WTC11 (cell line): ENCODE measurements at places on chromosomes 6 and 20. TPM values are rescaled to one million over a fixed set of nuclear protein-coding genes. Genes with fewer than 3 reads are reported as not detected.

Gene GSTA4
- total RNA-seq = 12.6 to 24.6 TPM (median 23.1 TPM) in 3 replicates

Gene CLDN20
- total RNA-seq = not detected in 3 replicates

GRCh38 chr20:58086763-58087561, 141.5 kb downstream of the ANKRD60 start:
- DNase-seq = peak; percentile 72

DNA sequence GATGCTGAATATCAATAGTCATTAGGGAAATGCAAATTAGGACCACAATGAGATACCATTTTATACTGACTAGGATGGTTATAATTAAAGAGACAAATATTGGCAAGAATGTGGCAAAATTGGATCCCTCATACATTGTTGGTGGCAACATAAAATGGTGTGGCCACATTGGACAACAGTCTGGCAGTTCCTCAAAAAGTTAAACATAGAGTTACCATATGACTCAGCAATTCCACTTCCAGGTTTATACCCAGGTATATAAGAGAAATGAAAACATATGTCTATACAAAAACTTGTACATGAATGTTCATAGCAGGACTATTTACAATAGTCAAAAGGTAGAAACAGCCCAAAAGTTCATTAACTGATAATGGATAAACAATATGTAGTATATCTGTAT, 2.0 kb upstream of the CRIP3 start:
- no peak for DNase-seq

- DNase-seq = no peak
Observed at GRCh38 chr6:109167562-109167961, 72.3 kb downstream of the CEP57L1 start.

DNA sequence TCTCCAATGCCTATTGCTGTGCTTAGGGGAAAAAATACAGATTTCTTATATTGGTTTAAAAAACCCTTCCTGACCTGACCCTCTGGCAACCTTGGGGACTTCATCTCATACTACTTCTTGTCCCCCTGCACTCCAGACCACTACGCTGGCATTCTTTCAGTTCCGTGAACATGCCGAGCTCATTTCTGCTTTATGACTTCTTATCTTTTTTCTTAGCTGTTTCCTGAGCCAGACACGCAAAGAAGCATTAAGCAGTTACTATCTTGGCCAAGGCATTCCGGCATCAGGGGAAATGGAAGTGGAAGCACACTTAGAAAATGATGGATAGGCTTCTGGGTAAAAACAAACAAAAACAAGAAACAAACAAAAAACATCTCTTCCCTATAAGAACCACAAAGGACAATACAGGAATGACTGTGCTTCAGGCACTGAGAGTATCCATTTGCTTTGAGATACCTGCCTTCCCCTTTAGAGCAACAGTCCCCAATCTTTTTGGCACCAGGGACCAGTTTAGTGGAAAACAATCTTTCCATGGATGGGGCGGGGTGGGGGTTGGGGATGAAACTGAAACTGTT, 4.4 kb upstream of the CCDC28A start:
- DNase-seq = no peak

DNA sequence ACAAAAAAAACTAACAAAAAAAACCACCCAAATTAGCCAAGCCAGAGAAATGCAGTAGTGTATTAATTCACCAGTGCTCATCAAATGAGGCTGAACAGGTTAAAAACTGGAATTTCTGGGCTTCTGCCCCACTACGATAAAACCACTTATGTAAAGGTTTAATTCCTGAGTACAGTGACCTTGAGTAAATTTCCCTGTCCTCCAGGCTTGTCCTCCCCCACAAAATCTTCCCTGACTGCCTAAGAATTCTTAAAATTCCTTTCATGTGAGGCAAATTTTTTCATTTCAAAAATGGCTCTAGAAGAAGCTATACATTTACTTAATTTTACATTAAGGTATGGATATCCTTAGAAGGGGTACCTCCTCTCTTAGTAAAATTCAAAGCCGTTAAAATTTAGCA, 80.1 kb upstream of the ID4 start:
- no peak for DNase-seq

DNA sequence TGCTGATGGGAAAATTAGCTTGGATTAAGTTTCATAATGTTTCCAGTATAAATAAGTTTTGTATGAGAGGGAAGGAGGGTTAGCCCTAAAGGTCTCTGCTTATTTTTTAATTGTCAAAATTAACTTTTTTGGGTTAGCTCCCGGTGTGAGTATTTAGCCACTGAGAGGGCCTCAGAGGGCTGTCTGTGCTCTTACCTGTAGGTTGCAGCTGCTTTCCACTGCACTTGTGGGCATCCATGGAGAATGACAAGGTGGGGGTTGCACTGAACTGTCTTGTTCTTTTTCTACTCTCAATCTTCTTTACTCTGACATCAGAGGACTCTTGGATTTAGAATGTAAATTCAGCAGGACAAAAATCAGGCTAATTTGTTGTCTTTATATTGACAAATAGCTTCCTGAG, 81.4 kb downstream of the CD164 start:
- no peak for DNase-seq
